ENCODE measurements at places on chromosomes 7 and 10.

DNA sequence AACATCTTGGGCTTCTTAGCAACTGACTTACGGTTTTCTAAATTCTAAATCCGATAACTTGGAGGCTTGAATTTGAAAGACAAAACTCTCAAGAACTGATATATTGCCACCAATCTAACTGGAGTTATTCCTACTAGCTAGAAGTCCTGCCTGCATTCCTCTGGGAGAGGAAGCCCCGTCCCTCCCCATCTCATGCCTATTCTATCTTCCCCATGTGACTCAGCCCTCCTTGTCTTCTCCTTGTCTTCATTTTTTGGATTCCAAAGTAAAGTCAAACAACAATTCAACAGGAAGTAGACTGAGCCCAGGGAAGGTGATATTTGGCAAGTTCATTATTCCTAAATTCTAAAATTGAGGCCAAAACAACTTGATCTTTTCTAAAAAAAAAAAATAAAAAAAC is 587.7 kb downstream of the KCNMA1 start:
- DNase-seq, result no peak

DNA sequence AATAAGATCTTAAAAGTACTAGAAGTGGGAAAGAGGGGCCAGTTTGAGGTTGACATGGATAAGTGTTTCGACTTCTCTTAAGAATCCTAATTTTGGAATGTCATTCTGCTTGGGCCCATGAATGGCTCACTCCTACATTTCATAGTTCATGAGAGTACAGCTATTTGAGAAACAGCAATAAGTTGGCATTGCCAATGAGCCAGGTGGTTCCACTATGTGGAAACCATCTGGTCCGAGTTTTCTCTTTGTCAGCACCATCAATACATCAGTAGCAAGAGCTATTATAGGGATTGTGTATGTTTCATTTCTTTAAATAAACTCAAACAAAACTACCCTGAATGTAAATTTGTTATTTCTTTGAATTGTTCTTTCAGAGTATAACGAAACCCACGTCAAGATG is 78.1 kb upstream of the NEBL start:
- DNase-seq, result no peak

- no peak for DNase-seq
These were observed 33.4 kb downstream of the BCAP29 start for GRCh38 chr7:107613439-107613838.

DNA sequence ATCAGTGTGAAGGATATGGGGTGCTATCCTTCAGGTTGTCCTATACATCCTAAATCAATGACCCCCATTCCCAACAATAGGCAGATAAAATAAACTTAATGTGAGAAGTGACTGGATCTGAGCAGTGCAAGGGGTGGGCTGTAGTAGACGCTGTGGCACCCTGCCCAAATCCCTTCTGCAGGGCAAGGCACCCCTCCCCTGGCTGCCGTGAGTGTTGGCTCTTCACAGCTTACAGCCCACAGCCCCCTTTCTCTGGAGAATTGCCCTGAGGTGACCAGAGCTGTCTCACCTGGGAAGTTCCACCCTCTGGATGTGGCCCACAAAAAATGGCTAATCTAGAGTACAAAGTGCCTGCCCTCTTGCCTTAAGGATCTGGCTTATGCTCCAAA is 25.8 kb upstream of the PPIF start:
- DNase-seq, result no peak

DNA sequence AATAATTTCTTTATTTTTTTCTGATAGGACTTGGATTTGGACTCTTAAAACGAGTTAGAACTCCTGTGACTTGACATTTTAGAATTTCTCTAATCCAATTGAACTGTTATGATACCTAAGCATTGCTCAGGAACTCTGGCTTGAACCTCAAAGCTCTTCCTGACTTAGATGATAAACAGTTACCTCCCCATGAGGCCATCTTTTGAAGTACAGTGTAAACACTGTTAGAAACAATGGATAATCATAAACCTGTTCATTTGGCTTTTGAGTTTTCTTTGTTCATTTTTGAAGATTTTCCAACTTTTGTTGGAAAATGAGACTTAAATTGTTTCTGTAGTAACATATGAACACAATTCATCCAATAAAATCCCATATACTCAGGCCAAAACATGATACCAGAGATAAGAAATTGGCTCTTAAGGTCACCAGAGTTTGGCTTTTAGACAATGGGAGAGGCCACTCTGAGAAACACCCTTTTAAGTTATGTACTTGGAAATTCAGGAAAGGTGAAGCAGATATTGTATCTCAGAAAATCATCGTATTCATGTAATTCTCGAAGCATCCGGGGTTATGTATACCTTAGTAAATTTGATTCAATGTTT is 59.6 kb downstream of the RUNDC3B start:
- no peak for DNase-seq

DNA sequence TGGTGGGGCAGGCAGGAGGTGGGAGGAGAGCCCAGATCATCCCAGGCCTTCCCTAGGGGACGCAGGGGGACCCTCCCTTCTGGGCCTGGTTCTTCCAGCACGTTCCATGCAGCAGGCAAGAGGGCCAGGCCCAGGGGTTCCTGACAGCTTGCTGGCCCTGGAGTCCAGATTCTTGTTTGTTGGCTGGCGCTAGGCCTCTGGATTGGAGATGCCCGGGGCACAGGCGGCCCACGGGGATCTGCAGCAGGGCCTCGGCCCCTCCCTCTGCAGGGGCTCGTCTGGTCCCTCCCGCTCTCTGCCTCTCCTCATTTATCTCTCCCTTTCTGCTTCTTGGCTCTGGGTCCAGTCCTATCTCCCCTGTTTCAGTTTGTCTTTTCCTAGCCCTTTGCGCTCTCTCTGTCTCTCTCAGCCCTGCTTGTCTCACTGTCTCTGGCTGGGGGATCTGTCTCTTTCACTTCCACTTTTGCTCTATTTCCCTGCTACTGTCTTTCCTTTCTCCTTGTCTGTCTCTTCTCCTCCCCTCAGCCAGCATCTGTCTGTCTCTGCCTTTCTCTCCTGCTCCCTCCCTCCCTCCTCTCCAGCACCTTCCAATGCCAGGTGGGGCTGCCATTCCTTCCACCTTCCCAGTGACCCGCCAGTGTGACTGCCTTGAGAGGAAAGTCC is 1.1 kb upstream of the AQP1 start:
- DNase-seq, result no peak

- DNase-seq, result no peak
These were observed 83.6 kb downstream of the CD36 start for GRCh38 chr7:80721883-80722615.

GRCh38 chr10:109022417-109023049 is 900.8 kb downstream of the XPNPEP1 start:
- DNase-seq, result no peak

- DNase-seq, result no peak
These were observed 4.9 kb upstream of the ADCY1 start for GRCh38 chr7:45569290-45569685.

DNA sequence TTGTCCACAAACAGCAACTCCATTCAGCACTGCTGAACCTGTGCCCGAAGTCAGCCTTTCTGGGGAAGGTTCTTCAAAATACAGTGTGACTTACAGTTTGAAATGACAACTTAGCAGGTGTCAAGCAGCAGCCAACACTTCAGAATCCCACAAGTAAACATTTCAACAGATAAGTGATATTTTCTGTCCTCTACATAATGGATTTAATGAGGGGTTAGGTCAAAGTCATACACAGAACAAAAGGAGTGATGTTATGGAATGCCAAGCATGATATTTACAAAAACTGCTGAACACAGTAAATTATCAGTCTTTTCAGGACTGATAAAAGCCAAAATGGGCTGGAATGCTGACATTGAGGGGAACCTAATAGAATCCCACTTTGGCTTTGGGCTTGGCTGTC is 77.6 kb upstream of the JAZF1 start:
- DNase-seq, result no peak

DNA sequence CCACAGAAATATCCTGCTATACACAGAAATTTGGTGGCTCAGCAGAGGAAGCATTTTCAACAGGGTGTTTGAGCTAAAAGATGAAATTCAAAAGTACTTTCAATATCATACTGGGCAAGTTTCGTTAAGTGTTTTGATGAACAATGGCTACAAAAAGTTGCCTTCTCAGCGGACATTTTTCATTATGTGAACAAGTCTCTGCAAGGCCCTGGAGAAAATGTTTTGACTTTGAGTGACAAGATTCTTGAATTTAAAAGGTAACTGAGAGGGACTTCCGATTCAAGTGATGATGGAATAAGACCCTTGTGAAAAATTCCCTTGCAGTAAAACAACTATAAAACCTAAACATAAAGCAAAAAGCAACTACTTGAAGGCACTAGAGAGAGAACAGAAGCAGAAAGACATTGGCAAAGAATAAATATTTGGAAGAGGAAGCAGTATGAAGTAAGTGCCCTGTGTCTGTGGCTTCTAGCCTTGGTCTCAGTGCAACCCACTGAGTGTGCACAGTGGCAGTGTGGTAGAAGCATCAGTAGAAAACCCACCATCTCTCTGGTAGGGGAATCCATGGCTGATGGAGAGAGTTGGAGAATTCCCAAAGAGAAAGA is 62.5 kb upstream of the NAMPT start:
- DNase-seq, result no peak

GRCh38 chr10:17790651-17791050 is 18.5 kb upstream of the MRC1 start:
- no peak for DNase-seq

- DNase-seq, result no peak
These were observed 103.0 kb upstream of the ANLN start for GRCh38 chr7:36286688-36287087.

DNA sequence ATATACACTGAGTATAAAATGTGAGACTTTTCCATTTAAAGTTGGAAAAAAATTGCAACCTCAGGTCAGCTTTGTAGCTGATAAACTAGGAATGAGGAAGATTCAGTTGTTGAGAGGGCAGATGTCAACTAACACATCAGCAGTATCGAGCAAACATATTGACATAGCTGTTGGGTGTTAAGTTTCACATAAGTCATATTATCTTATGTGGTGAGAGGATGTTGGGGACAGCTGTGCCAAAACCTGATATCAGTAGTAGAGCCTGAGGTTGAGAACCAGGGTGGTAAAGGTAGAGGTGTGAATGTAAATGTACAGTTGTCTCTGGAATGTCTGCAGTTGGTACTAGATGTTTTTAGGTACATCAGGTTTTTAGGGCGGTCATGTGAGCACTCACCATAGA is 5.0 kb downstream of the ZRANB1 start:
- DNase-seq, result no peak

GRCh38 chr7:19051767-19052375 is 65.6 kb downstream of the TWIST1 start:
- DNase-seq, result no peak

All from GM04504 (cell line).